ENCODE measurements at places on chromosomes 2 and 18.

DNA sequence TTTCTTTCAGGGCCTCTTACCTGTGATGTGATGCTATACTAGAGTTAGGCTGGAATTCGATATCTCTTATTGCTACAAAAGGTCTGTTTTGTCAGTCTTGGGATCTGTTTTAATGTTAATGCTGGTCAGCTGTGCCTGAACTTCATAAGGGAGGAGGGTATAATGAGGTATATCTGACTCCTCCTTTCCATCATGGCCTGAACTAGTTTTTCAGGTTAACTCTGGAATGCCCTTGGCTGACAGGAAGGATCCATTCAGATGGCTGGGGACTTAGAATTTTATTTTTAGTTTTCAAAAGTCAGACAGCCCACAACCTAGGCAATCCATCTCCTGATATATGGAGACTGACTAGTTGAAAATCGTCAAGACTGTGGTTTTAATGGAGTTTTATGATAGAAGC is 35.9 kb upstream of the TBC1D8 start:
- no peak for DNase-seq

DNA sequence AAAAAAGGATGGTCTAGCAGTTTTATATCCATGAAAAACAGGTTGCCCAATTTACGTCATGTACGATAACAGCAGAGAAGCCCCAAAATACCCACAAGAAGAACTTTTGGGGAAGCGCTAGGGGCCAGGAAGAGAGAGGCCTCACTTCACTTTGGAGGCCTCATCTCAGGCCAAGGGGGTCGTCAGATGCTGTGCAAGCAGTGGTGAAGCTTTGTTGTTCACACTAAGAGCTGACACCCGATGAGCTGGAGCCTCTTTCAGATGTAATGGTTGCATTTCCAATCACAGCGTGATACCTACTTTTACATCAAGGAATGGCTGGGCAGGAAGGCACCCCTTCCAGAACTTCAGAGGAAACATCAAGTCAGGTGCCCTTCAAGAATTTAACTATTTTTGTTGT is 242.3 kb upstream of the PXDN start:
- no peak for DNase-seq

DNA sequence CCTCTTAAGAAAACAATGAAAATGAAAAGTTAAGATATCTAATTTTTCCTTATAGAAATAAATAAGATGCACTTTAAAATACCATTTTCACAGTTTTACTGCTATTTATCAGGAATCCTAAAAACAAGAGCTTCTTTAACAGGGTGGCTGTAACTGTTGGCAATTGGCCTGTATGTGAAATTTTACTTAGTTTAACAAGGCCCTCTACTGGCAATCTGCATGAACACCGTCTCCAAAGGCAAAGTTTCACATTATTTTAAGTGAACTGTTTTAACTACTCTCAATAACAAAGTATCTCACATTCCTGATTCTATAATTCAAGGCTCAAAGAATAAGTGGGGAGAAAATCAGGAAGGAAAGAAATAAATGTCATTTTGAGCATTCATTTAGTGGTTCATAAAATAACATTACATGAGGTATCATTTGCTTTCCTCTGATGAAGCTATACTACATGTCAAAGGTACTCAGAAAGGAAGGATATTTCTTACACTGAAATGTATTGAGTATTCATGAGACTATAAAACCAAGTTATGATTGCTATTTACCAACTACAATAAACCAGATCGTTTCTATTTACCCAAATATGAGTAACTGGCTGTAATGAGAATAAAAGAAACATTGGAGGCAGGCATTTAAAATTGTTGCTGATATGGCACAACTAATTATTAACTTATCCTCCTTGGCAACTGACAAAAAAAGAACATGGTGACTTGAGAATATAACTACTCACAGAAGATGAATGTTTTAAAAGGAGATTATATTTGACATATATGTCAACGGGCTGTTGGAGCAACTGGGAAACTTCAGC is 7.0 kb downstream of the NCKAP5 start:
- no peak for DNase-seq

DNA sequence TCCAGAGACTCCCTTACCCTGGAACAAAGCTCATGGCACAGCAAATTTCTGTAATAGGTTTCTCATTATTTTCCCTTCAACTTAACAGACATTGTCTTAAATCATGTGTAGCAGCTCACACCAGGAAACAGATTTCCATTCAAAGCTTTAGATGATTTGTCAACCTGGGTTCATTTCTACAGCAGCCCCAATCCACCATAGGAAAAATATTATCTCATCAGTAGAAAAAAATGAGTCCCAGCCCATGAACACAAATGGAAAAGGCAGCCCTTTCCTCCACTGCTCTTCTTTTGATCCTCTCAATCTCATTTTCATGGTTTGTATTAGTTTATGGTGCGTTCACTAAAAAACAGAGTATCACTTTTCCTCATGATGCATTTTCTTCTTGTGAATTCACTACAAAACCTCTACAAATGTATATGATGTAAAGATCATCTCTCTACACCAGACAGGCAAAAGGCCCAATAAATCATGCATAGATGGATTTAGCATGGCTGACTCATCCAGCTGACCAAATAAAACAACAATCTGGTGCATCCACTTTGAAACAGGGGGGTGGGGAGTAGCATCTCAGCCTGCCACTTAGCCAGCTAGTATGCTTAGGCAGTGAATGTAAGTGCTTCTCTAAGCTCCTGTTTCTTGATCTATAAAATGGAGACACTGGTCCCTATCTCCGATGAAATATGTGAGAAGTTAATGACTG is 78.6 kb downstream of the SATB2 start:
- DNase-seq, result no peak

- no peak for DNase-seq
Observed at GRCh38 chr2:68352651-68353391, 12.3 kb upstream of the PLEK start.

GRCh38 chr18:6113650-6114049 is 218.3 kb upstream of the TMEM200C start:
- DNase-seq, result no peak

Measured in right kidney (tissue), 9 donors.